ENCODE measurements at places on chromosomes 4 and X. TPM values are rescaled to one million over a fixed set of nuclear protein-coding genes. Genes with fewer than 3 reads are reported as not detected.

COL4A6 gene
- total RNA-seq, result not detected

SASH3 gene
- total RNA-seq, result not detected

RPL39 gene
- total RNA-seq, result 2,019 TPM

JAKMIP1 gene
- 3.4 TPM for total RNA-seq

BANK1 gene
- 0.90 TPM for total RNA-seq

FAM156B gene
- total RNA-seq, result 29.0 TPM

TASL gene
- not detected for total RNA-seq

ALB gene
- total RNA-seq, result not detected

CT45A1 gene
- total RNA-seq, result not detected

ENOPH1 gene
- total RNA-seq, result 45.2 TPM

DNA sequence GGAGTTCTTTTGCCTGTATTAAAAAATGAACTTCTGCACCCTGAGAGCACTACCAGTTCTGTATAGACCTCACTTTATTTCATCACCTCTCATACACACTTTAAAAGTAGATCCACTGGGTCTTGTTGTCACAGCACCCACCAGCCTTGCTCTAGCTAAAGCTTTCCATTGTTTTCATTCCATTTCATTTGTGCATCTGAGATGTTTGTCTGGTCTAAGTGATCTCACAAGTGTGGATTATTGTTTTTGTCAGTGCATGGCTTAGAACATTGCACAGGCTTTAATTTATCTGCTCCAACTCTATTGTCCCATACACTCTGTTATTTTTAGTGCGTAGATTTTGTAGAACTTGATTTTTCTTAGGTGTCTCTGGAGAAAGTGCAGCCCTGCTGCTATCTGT is 1157.5 kb upstream of the PABPC4L start:
- no peak for DNase-seq

GRCh38 chrX:138759217-138759943 is 47.9 kb upstream of the FGF13 start:
- no peak for DNase-seq

GRCh38 chr4:117898496-117898895 is 135.8 kb upstream of the NDST3 start:
- no peak for DNase-seq

DNA sequence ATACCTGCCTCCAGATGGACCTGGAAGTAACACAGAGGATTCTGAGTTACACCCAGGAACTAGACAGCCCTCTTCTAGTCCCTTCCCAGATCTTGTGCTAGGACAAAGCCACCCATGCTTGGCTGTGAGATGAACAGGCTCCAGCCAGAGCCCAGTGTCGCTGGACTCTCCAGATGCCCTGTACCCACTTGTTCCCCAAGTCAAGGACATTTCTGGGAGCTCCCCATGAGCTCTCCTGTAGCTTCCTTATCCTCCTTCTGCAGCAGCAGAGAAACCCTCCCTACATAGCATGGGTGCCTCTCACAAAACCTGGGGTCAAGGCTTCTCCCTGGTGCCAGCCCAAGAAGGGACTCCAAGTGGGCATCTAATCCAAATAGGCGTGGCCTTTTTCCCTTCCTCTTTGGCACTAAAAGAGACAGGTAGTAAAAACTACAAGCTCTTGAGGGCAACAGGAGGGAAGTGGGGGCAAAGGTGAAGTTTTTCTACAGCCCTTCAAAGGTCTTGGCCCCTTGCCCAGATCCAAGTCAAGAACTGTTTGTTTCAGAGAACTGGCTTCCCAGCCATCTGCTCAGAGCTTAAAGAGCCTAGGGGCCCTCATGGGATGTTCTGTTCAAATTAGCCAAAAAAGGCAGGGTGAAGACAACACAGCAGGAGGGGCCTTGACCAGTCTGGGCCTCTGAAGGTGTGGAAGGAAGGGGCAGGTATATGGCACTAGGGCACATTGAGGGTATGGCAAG is 8.5 kb upstream of the ERCC6L start:
- no peak for DNase-seq

- no peak for DNase-seq
Measured at GRCh38 chrX:39150621-39151020, 349.4 kb downstream of the MID1IP1 start.

DNA sequence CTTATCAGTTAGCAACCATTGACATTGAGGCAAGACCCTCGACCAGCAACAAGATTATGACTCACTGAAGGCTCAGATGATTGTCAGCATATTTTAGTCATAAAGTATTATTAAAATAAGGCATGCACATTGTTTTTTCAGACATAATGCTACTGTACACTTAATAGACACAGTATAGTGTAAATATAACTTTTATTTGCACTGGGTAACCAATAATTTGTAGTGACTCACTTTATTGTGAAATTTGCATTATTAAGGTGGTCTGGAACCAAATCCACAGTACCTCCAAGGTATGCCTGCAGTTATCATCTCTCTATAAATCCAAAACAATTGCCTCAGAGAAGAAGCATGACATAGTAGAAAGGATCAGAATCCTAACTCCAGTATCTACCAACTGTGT is 330.1 kb upstream of the SMIM31 start:
- DNase-seq, result no peak

- DNase-seq, result no peak
Measured at GRCh38 chr4:81445196-81445595, 26.5 kb downstream of the RASGEF1B start.

DNA sequence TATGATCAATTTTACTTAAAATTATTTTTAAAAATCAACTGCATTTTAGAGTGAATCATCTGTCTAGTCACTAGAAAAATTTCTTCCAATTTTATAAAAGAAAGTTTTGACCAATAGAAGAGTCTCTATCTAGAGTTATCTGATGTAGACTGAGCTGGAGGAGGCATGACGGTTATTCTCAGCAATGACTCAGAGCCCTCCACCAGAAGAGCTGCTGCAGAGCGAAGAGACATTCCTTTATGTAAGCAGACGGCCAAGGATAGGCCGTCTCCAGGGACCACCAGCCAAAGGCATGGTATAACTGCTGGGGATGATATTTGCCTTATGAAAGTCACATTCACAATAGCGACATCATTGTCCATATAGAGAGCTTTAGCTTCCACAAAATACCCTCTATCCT is 23.0 kb downstream of the LDB2 start:
- DNase-seq, result no peak

GRCh38 chr4:87853108-87853507 is 20.3 kb downstream of the MEPE start:
- DNase-seq, result peak; percentile 54

- no peak for DNase-seq
Measured at GRCh38 chrX:131812847-131813825, 210.0 kb upstream of the STK26 start.

DNA sequence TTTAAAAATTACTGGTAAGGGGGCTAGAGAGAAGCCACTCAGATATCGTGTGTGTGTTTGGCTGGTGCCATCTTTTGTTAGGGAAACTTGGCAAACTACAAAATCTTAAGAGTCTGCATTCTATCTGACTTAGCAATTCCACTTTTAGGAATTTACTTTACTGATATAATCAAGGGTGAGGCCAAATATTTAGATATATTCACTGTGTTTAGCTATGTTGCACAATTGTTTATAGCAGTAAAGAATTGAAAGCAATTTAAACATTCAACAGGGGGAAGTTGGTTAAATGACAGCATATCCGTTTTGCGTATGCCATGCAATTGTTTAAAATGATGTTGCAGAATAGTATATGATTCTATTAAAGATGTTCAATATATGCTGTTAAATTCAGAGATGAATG is 6.4 kb upstream of the HERC3 start:
- no peak for DNase-seq

DNA sequence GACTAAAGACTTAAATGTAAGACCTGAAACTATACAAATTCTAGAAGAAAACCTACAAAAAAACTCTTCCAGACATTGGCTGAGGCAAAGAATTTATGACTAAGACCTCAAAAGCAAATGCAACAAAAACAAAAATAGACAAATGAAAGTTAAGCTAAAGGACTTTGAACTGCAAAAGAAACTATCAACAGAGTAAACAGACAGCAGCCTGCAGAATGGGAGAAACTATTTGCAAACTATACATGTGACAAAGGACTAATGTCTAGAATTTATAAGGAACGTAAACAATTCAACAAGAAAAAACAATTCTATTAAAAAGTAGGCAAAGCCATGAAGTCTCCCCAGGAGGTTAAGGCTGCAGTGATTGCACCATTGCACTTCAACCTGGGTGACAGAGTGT is 9.1 kb downstream of the FAM47E start:
- no peak for DNase-seq

GRCh38 chr4:76160355-76160754 is 12.2 kb upstream of the NUP54 start:
- no peak for DNase-seq

GRCh38 chrX:143081231-143081630 is 55.5 kb downstream of the SPANXN4 start:
- DNase-seq, result no peak

- no peak for DNase-seq
Measured at GRCh38 chr4:147057611-147058190, 112.0 kb upstream of the TTC29 start.

- DNase-seq, result no peak
Measured at GRCh38 chr4:57109411-57109846, 756 bp downstream of the IGFBP7 start.
